Central memory CD4-positive, alpha-beta T cell (primary cell): ENCODE measurements at places on chromosomes 5 and 9.
A peak's percentile ranks its signal among the peaks of the same experiment; 100 is the strongest.

GRCh38 chr5:31186672-31187267 lies 6.7 kb upstream of the CDH6 start:
- DNase-seq: no peak

GRCh38 chr9:83019246-83019645 lies 43.7 kb downstream of the RASEF start:
- no peak for DNase-seq

GRCh38 chr9:126319671-126320070 lies 7.0 kb upstream of the MVB12B start:
- no peak for DNase-seq

- DNase-seq: no peak
These were observed 76.3 kb downstream of the ZNF608 start for GRCh38 chr5:124669956-124670721.

DNA sequence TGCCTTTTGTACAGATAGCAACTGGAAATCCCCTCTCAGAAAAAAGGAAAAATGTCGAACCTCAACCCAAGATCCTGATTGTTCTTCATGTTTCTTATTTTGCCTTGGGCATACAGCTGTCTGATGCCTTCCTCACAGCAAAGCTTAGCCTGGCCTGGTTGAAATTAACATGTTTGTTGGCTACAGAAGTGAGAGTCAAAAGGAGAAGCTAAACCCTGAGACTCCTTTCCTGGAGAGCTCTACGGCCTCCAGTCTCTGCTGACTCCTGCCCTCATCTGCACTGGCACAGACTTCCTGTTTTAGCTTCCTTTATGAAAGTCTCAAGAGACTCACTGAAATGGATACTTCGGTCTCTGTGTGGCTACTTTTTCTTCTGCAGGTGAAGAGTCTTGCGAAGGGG lies 186.7 kb downstream of the PARP8 start:
- DNase-seq: no peak

DNA sequence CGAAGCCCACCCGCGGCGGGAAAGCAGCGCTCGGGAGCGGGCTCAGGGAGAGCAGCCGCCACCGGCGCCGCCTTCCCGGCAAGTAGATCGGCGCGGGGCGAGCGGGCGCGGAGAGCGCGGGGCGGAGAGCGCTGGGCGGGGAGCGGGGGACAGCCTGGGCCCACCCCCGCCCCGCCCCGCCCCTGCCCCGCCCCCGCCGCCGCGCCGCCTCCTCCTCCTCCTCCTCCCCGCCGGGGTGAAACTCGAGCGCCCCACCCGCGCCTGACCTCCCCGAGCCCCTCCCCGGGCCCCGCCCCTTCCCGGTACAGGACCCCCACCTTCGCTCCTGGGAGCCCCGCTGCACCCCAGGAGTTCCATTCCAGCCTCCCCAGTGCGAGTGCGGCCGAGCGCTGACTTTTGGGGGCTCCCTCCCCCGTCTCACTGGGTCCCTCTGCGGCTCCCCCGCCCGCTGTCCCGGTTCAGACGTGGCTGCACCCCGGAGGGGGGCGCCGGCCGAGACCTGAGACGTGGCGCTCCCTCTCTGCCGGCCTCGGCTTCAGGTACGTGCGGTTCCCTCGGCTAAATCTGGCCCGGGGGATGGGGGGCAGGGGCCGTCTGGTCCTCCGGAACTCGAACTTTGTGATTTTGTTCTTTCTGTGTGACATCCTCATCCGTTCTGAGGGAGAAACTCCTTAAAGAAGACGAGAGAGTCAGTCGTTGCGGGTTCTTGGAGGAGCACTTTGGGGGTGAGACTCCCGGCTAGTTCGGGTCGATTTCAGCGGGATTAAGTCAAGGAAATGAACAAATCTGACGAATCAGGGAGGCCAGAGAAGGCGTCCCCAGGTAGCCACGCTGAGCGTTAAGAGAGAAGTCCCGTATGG lies at the start of gene SEMA5A:
TSS of gene SEMA5A (minus strand) at position 84 of the 860 bp plus-strand sequence. CDS start 166,129 bp downstream, outside the sequence.
- DNase-seq: peak; percentile 33

- no peak for DNase-seq
These were observed 12.8 kb downstream of the CEP78 start for GRCh38 chr9:78248635-78249034.

GRCh38 chr9:113707953-113708695 lies 168.0 kb upstream of the ZNF618 start:
- DNase-seq: no peak

- DNase-seq: no peak
These were observed 74.3 kb downstream of the SLC44A1 start for GRCh38 chr9:105318729-105319191.

DNA sequence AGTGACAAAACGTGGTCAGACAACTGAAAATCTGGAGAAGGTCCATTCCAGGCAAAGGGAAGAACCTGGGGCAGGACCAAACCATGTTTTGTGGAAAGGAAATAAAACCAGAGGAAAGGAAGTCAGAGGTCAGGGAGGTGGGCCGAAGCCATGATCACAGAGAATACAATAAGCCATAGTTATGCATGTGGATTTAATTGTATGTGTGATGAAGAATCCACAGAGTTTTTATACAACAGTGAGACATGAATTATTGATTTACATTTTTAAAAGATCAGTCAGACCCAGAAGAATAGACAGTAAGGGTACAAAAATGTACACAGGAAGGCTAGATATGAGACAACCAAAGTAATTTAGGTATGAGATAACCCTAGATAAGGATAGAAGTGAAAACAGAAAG lies 20.8 kb downstream of the TTC33 start:
- no peak for DNase-seq

DNA sequence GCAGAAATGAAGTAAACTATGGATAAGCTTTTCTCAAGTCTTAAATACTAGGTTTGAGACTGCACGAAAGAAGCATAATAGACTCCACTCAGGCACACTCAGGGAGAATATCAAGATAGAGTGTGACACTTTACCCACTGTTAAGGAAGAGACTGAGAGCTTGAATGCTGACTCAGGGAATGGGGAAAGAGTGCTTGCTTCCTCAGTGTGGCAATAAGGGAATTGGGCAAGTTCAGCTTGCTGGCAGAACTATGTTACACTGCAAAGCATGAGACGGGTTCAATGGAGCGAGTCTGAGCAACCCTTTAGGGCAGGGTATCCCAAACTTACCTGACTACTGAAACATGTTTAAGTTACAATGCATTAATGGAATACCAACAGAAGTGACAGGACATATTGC lies 237.7 kb upstream of the MEF2C start:
- no peak for DNase-seq

DNA sequence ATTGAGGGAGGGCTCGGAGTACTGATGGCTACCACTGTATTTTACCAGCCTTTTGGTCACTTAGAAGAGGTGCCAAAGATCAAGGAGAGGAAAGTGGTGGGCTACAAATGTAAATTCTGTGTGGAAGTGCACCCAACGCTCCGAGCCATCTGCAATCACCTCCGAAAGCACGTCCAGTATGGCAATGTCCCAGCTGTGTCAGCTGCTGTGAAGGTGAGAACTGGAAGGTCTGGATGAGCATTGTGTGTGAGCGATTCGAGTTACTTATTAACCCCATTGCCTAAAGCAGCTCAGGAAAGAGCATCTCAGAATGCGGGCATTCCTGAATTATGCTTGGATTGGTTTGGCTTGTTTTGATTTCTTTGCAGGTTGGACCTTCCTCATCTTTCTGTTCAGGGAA lies 67.5 kb downstream of the ZNF462 start:
- DNase-seq: no peak

DNA sequence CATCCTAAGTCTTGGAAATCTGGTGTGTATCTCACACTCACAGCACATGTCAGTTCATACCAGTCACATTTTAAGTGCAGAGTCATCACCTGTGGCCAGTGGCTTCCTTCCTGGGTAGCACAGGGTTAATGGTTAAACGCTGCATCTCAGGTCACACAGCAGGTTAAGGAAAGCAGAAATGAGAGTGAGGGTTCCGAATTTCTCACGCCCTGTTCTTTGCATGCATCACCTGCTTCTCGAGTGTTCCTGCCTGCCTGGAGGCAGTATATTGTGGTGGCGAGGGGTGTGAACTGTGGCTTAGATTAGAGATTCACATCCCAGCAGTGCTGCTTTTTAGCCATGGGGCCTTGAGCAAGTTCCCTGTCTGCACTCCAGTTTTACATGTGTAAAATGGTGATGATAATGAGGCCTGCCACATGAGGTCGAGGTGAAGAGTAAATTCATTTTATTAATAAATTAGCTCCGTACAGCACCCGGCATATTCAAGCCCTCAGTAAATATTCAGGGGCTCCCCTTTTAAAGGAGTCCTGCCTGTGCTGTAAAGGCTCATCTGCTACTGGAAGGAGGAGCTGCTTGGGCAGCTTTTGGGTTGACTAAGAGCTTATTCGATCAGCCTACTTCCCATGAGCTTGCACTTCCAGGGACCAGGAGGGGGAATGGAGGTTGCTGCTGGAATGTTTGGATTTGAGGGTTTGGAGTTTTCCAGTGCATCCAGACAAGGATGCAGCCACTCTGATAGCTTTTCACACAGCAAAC lies 61.1 kb upstream of the SAP30L start:
- no peak for DNase-seq

DNA sequence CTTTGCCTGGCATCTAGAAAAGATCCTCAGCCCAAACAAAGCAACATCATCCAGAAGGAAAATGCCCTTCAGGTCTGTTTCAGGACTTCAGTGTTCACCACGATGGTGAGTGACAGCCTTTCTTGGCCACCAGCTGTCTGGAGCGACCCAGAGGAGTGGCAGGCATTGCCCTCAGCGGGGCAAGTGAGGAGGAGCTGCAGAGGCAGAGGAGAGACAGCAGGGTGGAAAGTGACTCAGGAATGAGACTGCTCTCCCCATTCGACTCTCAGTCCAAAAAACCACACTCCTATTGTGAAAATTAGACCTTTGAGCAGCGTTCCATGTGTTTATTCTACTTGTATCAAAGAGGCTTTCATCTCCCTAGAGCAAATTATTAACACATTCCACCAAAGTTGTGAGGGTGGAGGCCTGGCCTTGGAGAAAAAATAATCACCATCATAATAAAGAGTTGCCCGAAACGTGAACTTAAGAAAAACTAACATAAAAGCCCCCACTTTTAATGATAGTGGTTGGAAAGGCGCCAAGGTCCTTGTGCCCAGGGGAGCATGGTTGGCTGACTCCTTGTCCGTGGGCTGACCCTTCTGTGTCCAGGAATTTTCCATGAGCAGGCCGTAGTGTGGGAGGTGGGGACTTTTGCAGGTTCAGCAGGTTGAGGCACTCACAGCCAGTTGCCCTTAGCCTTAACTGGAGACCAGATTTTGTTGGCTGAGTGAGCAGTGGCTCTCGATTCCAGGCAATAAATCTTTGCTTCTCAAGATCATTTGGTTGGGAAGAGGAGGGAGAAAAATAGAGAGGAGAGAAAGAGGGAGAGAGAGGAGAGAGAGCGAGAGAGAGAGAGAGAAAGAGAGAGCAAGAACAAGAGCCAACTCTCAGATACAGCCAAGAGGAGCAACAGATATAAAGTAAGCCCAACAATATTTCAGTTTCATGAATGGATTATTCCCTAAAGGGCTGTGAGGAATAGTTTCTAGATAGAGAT lies 125.9 kb upstream of the ANKRD55 start:
- DNase-seq: no peak

- DNase-seq: no peak
These were observed 46.3 kb downstream of the DENND1A start for GRCh38 chr9:123883634-123884033.

DNA sequence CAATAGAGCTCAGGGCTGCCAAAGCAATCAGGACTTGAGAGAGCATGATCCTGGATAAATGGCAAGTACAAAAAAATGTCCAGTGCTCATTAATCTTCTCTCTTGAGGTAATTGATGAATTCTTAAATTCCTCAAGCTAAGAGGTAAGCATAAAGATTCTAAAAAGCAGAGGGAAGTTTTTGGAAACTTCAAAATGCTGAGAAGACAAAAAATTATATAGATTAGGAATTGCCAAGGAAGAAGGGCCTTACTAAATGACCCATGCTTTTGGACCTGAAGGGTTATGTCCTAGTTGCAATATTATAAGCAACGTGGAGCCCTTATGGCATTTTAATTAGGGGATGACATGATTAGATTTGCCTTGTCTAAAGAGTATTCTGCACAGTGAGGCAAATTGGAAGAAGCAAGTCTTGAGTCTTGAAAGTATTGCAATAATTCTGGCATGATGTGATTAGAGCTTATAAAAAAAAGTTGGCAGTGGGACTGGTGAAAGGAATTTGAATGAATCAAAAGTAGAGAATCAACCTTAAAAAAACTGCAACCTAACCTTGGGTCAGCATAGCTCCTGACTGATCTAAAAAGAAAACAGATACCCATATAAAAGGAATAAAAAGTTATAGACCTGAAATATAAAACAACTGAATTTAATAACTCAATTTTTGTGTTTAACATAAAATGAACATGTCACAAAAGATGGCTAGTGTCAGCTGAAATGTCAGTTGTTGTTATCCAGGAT lies 323.8 kb upstream of the ARRDC3 start:
- no peak for DNase-seq

DNA sequence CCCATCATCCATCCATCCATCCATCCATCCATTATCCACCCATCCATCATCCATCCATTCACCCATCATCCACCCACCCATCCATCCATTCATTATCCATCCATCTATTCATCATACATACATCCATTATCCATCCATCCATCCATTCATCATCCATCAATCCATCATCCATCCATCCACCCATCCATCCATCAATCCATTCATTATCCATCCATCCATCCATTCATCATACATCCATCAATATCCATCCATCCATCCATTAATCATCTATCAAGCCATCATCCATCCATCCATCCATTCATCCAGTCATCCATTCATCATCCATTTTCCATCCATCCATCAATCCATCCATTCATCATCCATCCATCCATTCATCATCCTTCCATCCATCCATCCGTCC lies 89.0 kb downstream of the NSG2 start:
- DNase-seq: no peak

DNA sequence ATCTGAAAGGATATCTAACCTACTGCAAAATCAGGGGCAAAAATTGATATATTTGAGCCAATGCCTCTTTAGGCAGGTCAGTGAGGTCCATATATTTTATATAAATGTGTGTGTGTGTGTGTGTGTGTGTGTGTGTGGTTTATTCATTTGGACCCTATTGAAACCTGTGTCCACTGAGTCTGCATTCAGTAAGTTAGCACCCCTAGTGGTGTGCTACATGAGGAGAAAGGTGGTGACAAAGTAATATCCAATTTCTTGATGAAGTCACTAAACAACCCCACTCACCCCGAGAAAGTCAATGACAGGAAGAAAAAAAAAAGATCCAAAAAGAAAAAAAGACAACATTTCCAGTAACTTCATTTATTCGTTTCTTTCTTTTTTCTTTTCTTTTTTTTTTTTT lies 4.1 kb downstream of the FBXW11 start:
- no peak for DNase-seq

DNA sequence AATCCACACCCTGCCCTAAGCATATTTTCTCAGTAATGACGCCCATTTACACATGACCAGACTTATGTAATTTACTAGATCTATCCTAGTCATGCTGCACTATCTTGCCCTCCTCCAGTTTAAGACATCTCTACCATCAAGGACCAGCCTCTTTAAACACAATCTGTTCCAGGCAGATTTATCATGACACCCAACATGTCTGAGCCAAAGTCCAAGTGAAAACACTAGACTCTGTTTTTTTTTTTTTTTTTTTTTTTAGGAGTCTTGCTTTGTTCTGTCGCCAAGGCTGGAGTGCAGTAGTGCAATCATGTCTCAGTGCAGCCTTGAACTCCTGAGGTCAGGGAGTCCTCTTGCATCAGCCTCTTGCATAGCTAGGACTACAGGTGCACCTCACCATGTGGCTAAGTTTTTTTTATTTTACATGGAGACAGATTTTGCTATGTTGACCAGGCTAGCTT lies 354.6 kb downstream of the ARRDC3 start:
- DNase-seq: no peak

- DNase-seq: no peak
These were observed 119.7 kb upstream of the RUSC2 start for GRCh38 chr9:35370241-35370640.

- DNase-seq: no peak
These were observed 93.5 kb downstream of the SSBP2 start for GRCh38 chr5:81657386-81657785.
